ENCODE measurements at places on chromosomes 2 and 18.

- DNase-seq: peak; percentile 97
Measured at GRCh38 chr2:67571785-67572718, 174.9 kb downstream of the ETAA1 start.

DNA sequence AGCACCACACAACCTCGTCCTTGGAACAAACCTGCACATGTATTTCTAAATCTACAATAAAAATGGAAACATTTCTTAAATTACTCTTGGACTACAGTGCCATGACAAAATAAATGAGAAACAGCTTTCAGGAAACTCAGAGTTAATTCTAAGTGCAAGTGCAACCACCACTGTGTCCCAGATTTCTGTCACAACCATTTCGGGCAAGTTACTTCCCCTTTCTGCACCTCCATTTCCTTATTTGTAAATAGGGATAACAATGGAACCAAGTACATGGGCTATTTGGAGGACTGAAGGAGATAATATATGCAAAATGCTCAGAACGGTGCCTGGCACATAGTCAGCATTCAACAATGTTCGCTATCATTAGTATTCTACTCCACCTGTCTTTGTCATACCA is 93.2 kb downstream of the CACNB4 start:
- DNase-seq: no peak

DNA sequence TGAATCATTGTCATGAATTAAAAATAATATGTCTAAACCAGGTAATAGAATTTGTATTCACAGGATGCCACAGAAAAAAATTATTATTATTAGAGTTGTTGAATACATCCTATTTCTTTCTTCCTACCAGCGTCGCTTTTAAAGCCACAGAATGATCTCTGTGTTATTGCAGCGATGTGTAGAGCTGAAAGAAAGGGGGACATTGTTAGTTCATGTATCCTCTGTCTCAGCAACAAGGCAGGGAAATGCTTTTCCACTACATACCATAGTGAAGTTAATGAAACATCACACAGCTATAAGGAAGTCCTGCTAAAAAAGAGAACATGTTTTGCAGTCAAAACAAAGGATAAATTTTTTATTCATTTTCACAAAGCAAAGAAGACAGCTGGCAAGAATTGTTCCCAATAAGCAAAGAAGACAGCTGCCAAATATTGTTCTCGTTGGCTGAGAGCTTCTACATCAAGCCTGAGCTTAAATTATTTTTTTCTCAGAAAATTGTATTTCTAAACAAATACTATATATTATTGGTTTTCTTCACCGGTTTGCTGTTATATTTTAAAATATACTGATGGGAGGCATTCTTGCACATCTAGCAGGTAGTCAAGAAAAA is 1234.4 kb downstream of the SUCLG1 start:
- DNase-seq: no peak

GRCh38 chr2:127313406-127313805 is 19.5 kb upstream of the ERCC3 start:
- no peak for DNase-seq

DNA sequence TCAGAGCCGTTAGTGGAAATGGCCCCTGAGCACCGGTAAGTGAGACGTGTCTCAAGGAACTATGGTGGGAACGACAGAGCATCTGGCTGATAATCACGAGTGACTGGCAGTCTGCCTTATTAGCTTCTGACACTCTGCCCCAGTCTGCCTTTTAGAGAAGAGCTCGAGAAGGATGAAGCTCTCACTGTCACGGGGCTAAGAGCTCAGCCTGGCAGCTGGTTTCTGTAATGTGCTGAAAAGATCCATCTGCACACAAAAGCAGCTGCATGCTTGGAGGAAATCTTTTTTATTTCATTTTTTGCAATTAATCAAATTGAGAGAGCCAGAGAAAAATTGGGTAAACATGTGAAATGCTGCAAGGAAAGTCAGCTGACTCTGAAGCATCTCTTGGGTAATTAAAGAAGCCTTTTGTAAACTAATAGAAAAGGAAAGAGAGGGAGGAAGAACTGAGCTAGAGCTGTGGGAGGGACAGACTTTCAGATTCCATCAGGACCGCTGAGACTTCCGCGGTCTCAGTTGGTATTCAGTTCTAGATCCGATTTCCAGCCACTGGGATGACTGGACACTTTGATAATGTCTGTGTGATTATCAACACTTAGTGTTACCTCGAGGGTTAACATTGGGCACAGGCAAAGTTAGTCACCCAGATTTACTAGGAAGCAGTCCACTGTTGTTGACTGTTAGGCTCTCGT is 24.4 kb downstream of the MBP start:
- peak; percentile 74 for DNase-seq

- no peak for DNase-seq
Measured at GRCh38 chr2:152166633-152167032, 8.9 kb downstream of the STAM2 start.

All from kidney tubule cell (primary cell).